ENCODE measurements at places on chromosomes 16 and 17.

- H3K27ac ChIP-seq: no peak overlapping the region
- peak; percentile 62 for DNase-seq
- no peaks in the 10 kb centered on the region for H3K36me3 ChIP-seq
- H3K27me3 ChIP-seq: no peaks in the 10 kb centered on the region
- H3K4me1 ChIP-seq: no peaks in the 10 kb centered on the region
- H3K4me3 ChIP-seq: no peak overlapping the region
Observed at GRCh38 chr16:71537643-71538042, 11.4 kb downstream of the CHST4 start.

DNA sequence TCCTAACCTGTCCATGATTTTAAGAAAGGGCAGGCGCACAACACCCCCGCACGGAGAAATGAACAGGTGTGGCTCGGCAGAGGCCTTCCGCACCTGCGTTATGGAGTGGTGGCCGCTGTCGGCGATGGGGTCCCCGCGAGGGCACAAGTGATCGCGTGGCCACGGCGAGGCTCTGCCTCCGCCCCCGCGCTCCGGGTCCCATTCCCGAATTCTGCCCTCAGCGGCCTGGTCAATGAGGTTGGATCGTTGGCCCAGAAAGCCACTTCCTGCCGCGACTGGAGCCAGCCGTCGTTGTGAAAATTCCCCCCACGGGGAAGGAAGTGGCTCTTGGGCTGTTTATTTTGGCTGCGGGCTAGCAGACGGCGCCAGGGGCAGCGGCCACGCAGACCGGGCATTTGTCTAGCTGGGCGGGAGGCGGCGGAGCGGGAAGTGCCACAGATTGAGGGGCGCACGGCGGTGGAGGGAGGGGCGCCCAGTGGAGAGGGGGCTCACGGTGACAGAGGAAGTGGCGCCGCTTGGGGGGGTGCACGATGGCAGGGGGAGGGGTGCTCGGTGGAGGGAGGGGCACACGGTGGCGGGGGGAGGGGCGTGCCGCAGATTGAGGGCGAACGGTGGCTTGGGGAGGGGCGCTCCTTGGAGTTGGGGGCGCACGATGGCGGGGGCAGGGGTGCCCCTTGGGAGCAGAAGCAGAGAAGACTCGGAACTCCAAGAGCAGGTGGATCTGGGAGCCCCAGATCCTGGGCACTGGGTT lies 25.0 kb downstream of the MRC2 start:
- H3K36me3 ChIP-seq: no peaks in the 10 kb centered on the region
- no peak for DNase-seq
- peak overlapping the region; percentile 62 for H3K4me3 ChIP-seq
- H3K27ac ChIP-seq: no peak overlapping the region

DNA sequence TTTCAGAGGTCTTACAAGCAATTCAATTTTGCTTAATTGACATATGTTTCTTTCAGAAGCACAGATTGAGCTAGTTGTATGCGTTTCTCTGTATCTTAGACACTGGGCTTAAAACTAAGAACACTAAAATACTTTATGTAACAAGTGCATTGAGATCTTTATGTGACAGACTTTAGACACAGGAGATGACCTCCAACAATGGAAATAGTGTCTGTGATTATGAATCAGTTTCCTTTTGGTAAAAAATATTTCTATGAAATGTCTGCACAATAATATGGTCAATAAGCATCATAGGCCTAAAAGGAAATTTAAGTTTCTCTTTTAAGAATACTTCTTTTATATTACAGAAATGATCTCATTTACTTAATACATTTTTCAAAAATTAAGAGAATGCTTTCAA lies 153.2 kb downstream of the SKAP1 start:
- no peak for DNase-seq
- no peak overlapping the region for H3K27ac ChIP-seq
- H3K27me3 ChIP-seq: no peaks in the 10 kb centered on the region
- no peaks in the 10 kb centered on the region for H3K36me3 ChIP-seq

- H3K4me3 ChIP-seq: no peak overlapping the region
- H3K27me3 ChIP-seq: peaks cover 27% of the 10 kb centered on the region
- DNase-seq: no peak
- no peaks in the 10 kb centered on the region for H3K36me3 ChIP-seq
Observed at GRCh38 chr17:57441270-57441600, 184.9 kb downstream of the MSI2 start.

DNA sequence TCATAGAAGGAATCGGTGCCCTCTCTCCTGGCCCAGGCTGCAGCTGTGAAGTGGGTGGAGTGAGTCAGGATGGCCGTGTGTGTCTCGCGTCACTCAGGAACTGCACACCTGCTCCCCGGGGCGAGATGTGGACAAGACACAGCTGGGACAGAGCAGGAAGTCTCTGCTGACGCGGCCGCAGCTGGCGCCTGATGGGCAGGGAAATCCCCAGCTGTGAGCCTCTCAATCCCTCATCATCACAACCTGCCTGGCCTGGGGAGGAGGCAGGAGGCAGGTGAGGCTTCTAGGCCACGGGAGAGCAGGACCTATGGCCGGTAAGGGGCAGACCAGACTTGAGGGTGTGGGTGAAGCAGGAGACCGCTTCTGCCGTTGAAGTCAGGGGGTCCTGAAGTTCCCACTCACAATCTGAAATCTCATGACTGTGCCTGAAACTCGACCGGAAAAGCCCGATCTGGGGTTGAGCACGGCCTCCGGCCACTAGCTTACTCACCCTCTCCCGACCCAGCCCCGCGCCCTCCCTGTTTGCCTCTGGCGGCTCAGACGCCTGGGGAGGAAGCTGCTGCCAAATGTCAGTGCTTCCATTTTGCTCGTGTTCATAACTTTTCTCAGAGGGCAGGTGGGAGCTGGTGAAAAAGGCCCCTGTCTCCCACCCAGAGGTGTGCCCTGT lies 1.1 kb upstream of the TRPV3 start:
- H3K27ac ChIP-seq: peak overlapping the region; percentile 60
- H3K27me3 ChIP-seq: no peaks in the 10 kb centered on the region
- H3K4me3 ChIP-seq: peak overlapping the region; percentile 7
- H3K4me1 ChIP-seq: peaks cover 29% of the 10 kb centered on the region
- peak; percentile 57 for DNase-seq

GRCh38 chr17:31321481-31321880 lies at the start of gene EVI2A:
EVI2A (minus strand) TSS chr17:31321622; CDS start chr17:31319013, 2,609 bp downstream.
- 0 out of 2 replicates have a peak, but pooled peaks cover 10% of the 10 kb centered on the region for H3K36me3 ChIP-seq
- no peak within 1 kb of the TSS for H3K27ac ChIP-seq
- H3K4me3 ChIP-seq: no peak within 1 kb of the TSS
- no peak for DNase-seq
- H3K4me1 ChIP-seq: no peaks in the 10 kb centered on the region

- no peaks in the 10 kb centered on the region for H3K4me1 ChIP-seq
- DNase-seq: no peak
- H3K27ac ChIP-seq: no peak overlapping the region
- peaks cover 77% of the 10 kb centered on the region for H3K27me3 ChIP-seq
Observed at GRCh38 chr17:79406316-79406715, 204.5 kb downstream of the RBFOX3 start.

DNA sequence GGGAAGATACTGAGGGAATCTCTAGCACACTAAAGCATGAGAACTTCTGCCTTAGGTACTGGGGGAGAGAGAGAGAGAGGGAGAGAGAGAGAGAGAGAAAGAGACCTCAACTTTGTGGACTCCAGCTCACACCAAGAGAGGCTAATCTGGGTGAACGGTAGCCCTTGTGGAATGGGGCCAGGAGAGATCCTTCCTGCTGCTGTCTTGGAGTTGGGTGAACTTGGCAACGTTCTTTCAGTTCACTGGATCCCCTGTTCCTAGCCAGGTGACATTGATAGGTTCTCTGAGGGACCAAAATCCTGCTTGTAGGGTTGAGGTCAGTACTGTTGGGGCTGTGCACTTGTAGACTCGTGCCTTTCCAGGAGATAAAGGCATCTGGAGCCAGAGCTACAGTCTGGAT lies 26.5 kb upstream of the WFIKKN2 start:
- no peak overlapping the region for H3K27ac ChIP-seq
- H3K4me3 ChIP-seq: no peak overlapping the region
- no peaks in the 10 kb centered on the region for H3K36me3 ChIP-seq

DNA sequence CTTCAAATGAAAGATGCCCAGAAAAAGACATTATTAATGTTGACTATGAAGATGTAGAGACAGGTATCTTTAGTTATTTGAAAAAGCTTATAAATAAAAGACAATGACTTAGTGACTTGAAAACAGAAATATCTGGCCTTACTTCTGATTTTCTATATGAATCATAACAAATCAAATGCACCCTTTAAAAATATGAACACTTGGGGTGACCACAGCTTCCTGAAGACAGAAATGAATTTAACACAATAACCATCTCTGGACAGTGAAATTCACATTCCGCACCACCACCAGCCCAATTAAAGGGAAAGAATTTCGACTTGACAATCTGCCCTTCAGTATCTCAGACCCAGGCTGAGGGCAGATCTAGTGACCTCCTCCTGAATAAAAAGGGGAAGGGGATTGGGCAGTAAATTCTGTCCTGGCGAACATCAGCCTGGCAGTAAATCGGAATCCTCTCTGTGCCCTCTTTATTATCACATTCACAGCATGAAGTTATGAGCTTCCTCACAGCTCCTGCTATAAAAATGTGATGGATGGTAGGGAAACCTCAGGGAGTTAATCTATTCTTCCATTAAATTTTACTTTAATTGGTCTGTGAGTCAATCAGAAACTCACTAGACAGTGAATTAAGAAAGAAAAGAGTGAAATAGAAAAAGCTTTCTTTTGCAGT lies 131.5 kb downstream of the SNX11 start:
- peak overlapping the region; percentile 83 for H3K27ac ChIP-seq
- DNase-seq: no peak
- peaks cover 82% of the 10 kb centered on the region for H3K4me1 ChIP-seq
- no peaks in the 10 kb centered on the region for H3K27me3 ChIP-seq
- no peaks in the 10 kb centered on the region for H3K36me3 ChIP-seq

DNA sequence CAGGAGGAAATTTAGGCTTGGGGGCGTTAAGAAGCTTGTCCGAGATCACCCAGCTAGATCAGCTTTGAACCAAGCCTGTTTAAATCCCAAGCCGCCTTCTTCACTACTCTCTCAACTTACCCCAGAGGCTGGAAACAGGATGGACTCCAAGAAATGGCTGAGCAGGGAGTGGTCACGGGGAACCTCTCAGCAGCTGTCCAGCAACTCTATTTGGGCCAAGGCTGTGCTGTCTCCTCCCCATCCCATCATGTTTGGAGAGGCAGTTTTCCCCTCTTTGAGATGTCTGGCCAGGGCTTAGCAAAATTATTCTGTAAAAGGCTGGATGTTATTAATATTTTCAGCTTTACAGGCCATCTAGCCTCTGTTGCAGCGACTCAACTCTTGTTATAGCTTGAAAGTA lies 305.7 kb downstream of the RBFOX1 start:
- peaks cover 21% of the 10 kb centered on the region for H3K27me3 ChIP-seq
- H3K4me3 ChIP-seq: no peak overlapping the region
- DNase-seq: no peak
- no peaks in the 10 kb centered on the region for H3K36me3 ChIP-seq
- no peak overlapping the region for H3K27ac ChIP-seq
- no peaks in the 10 kb centered on the region for H3K4me1 ChIP-seq

GRCh38 chr17:4574448-4575045 lies 9.8 kb upstream of the SMTNL2 start:
- H3K27ac ChIP-seq: no peak overlapping the region
- H3K4me1 ChIP-seq: no peaks in the 10 kb centered on the region
- H3K4me3 ChIP-seq: no peak overlapping the region
- H3K27me3 ChIP-seq: no peaks in the 10 kb centered on the region
- no peaks in the 10 kb centered on the region for H3K36me3 ChIP-seq

GRCh38 chr17:39401412-39402243 lies at the start of gene FBXL20:
FBXL20 (minus strand) TSS chr17:39401626; CDS start chr17:39401402, 224 bp downstream.
- H3K4me1 ChIP-seq: peaks cover 32% of the 10 kb centered on the region
- H3K36me3 ChIP-seq: no peaks in the 10 kb centered on the region
- DNase-seq: peak; percentile 85
- no peaks in the 10 kb centered on the region for H3K27me3 ChIP-seq
- H3K4me3 ChIP-seq: peak within 1 kb of the TSS; percentile 66

DNA sequence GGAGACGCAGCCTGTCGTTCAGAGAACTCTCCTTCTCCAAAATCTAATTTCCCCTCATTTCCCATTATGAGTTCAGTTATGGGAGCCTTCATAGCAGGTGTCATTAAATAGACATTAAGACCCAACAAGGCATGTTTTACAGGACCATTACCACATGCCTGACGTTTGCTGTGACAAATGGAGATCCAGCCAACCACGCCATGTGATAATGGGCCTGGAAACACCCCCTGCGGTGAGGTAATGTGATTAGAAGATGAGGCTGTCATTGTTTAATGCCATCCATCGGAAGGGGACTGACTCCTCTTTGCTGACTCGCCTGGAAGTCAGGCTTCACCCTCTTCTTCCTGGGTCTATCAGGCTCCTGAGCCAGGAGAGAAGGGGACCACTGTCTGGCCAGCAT lies 76.9 kb downstream of the WSCD1 start:
- peaks cover 40% of the 10 kb centered on the region for H3K27me3 ChIP-seq
- DNase-seq: no peak
- no peaks in the 10 kb centered on the region for H3K4me1 ChIP-seq

Data from PC-9 (cell line).